ENCODE measurements at places on chromosomes 4 and X.

DNA sequence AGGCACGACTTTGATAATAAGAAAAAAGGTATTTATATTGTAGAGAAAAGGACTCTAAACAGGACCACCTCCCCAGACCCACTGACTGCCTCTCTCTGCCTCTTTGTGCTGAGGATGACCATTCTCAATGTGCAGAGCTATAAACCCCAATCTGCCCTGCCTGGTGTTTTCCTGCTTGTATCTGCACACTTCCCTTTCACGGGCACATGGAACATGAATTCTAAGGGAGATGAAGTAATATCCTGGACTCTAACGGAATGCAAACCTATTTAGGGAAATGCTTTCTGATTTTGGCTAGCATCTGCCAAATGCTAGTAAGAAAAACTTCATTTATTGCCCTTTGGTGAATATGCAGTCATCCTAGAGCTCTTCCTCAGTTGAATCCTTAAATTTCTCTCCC, 2.4 kb downstream of the DIPK2B start:
- DNase-seq, result no peak

GRCh38 chrX:130604882-130605281, 203.1 kb downstream of the RBMX2 start:
- no peak for DNase-seq

- DNase-seq, result no peak
These were observed 170.0 kb upstream of the GLRA2 start for GRCh38 chrX:14359316-14359715.

GRCh38 chr4:168695288-168695687, 198.4 kb downstream of the PALLD start:
- no peak for DNase-seq

GRCh38 chr4:111806331-111806730, 338.9 kb upstream of the FAM241A start:
- no peak for DNase-seq

DNA sequence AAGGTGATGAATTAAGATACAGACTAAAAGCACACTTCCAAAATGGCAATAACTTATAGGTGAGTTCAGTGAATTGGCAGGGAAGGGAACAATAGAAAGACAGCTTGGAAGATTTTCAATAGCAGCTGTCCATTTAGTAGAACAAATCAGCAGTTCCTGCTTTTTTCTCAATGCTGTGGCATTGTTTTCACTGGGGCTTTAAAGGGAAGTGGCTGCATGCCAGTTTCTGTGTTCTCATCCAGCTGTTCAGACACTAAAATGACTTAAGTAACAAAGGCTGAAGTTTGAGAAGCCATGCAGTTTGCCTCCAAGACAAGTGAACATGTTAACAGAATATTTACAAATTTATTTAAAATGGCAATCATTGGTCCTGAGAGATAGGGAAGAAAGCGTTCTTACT, 291.9 kb downstream of the FAM47A start:
- no peak for DNase-seq

- DNase-seq, result no peak
These were observed 315.4 kb downstream of the NR3C2 start for GRCh38 chr4:148126825-148127224.

DNA sequence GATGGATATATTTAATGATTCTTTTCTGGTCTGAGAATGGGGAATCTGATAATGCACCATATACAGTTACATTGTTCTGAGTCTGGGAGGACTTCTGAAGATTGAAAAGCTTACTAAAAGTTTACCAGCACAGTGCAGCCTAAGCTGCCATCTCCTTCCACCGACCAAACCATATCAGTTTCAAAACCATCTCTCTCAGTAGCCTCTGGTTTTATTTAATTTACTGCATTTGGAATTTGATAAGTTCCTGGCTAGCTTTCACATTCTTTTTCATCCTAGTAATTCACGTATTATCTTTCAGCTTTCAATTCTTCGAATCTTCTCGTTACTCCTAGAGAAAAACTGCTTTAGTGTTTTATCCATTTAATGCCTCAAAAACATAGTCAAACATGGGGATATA, 181.4 kb upstream of the HCCS start:
- DNase-seq, result no peak

GRCh38 chr4:6501171-6501570, 28.8 kb upstream of the PPP2R2C start:
- DNase-seq, result no peak

DNA sequence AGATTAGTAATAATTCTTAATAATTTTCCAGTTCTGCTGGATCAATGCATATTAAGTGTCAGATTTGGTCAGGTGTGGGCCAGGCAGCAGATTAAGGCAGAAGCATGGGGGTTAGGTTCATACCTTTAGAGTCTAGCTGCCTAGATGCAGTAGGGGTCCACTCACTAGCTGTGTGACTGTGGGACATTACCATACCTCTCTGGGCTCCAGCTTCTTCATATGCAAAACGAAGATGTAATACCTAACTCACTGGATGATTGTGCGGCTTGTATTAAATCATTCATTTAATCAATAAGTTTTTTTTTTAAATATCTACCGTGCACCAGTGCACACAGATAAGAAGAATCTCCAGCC, 1.4 kb downstream of the ANXA3 start:
- DNase-seq, result no peak

- DNase-seq, result no peak
These were observed 101.9 kb upstream of the MAML3 start for GRCh38 chr4:140255927-140256326.

DNA sequence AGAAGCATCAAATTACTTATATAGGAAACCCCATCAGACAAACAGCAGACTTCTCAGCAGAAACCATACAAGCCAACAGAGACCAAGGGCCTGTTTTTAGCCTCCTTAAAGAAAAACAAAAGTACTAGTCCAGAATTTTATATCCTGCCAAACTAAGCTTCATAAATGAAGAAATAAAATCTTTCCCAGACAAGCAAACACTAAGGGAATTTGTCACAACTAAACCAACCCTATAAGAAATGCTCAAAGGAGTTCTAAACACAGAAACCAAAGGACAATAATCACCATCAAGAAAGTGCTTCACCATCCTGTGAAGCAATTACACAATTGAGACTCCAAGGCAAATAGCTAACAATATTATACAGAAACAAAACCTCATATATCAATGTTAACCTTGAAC, 238.6 kb downstream of the NKX6-1 start:
- no peak for DNase-seq

GRCh38 chr4:184401397-184402171, 72.8 kb downstream of the IRF2 start:
- DNase-seq, result no peak

DNA sequence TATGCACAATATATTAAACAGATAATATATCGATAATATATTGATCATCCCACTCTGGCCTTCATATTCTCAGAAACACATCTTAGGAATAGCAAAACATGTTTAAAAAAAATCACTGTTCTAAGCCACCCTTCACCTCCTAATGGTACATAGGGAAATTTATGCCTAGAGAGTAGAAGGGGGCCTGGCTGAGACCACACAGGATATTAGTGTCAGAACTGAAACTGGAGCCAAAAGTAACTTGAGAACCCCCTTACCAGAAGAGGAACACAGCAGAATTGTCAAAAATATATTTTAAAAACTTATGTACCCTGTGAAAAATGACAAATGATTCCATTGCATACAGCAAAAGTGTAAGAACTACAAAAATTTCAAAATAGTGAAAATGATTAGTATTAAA, 173.1 kb downstream of the VSIG4 start:
- no peak for DNase-seq

- DNase-seq, result no peak
These were observed 327.4 kb downstream of the KCTD8 start for GRCh38 chr4:44121210-44121609.

- DNase-seq, result no peak
These were observed 5.9 kb downstream of the SNX25 start for GRCh38 chr4:185215261-185215660.

GRCh38 chrX:140439476-140439875, 65.4 kb downstream of the SOX3 start:
- DNase-seq, result no peak

GRCh38 chr4:114606245-114606644, 7.6 kb downstream of the UGT8 start:
- DNase-seq, result no peak

DNA sequence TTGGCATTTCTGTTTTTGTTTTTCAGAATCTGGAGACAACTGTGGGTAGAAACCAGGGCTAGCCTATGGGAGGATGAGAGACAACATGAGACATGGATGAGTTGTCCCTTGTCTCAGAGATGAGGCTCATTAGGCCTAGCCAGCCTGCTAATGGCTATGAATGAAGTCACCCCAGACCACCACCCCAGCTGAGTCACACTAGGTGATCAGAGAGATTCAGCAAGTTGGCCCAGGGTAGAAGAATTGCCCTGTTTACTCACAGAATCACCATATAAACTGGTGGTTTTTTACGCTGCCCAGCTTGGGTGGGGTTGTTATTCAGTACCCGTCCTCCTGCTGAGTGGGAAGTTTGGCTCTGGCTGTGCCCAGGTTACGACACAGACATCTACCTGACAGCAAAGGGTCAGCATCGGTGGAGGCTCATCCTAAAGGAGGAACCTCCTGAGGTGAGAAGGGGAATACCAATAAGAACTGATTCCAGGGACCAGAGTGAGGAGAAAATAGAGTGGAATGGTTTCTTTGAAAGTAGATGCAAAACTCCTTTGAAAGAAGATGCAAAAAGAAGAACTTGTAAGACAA, 17.2 kb upstream of the ARSJ start:
- no peak for DNase-seq

GRCh38 chr4:5504486-5504885, 203.9 kb downstream of the EVC2 start:
- DNase-seq, result no peak

DNA sequence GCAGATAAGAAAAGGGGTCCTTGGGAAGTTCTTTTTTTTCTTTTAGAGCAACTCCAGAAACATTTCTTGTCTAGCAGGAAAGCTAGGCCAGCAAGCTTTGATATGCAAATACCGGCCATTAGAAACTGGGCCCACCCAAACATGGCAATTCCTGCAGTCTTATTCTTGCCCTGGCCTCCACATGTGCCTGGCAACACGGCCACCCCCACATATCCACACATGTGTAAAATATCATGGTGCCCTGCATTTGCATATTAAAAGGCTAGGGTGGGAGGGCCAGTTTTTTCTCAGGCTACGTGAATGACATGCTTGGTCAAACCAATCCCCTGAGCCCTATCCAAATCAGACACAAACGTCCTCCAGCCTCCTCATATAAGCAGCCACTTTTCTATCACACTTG, 171.7 kb upstream of the ZCCHC13 start:
- no peak for DNase-seq

DNA sequence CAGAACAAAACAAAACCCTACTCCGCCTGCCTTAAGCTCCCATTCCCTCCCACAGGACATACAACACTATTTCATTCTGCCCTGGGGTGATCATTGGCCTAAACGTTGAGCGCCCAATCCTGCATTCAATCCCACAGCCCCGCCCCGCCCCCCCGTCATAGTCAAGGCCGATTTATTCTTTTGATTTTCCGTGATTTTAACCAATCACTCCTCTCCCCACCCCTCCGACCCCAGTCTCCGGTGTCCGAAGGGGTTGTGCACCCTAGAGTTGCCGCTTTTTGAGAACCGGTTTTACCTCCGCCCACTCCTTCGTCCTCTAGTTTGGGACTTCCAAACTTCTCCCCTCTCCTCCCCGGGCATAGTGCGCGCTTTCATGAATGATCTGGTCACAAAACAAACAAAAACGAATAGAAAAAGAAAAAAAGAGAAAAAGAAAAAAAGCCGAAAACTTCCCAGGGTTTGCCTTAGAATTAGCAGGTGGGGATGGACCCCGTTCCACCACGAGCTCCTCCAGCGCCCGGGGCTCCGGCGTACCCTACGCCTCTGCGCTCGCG, 446 bp upstream of the UBE2A start:
- no peak for DNase-seq

- no peak for DNase-seq
These were observed 62.9 kb downstream of the ELOVL6 start for GRCh38 chr4:110135523-110135922.

GRCh38 chrX:9955506-9955905, 11.7 kb upstream of the CLDN34 start:
- DNase-seq, result no peak

DNA sequence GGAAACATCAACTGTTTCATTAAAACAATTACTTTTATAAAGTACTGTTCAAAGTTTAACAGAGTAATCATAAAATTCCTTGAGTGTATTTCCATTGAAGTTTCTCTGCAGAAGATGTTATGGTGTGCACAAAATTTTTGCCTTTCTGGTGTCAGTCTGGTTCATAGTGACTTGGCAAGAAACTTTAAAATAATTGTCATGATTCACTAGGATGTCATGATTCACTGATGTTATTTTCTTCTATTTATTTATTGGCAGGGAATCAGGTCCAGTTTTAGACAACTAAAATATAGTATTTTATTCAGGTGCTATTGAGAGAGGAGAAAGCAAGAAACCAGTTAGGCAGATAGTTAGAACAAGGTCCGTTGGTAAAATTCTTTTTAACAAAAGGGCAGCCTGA, 3.8 kb downstream of the UGT2A1 start:
- DNase-seq, result no peak

DNA sequence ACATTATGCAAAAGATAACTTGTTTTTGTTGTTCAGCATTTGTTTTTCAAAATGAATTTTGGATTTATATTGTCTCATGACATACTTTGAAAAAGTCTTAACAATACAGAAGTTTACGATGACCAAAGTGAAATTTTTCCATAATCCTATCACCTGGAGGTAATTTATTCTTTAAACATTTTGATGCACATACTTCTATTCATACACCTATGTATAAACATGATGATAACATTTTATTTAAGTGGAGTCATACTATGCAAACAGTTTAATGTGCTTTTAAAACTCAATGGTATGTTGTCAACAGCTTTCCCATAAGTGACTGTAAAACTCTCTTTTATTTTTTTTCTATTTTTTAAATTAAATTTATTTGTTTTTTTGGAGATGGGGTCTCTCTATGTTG, 65.0 kb downstream of the STAG2 start:
- no peak for DNase-seq

- DNase-seq, result no peak
These were observed 10.5 kb upstream of the TIGD2 start for GRCh38 chr4:89100853-89101252.

- DNase-seq, result no peak
These were observed 484 bp downstream of the GALNTL6 start for GRCh38 chr4:171813526-171814250.

DNA sequence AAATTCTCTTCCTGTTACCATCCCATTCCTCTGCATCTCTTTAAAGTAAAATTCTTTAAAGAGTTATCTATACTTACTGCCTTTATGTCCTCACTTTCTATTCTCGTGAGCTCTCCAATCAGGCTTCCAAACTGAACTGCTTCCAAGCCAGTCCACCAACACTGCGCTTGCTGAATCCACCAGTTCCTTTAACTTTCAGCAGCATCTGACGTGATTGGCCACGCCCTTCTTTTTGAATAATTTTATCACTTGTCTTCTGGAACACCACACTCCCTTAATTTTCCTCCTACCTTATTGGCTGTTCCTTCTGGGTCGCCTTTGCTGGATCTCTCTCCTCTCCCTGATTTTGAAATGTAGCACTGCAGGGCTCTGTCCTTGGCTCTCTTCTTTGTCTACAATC, at the start of gene KIAA1210:
KIAA1210 (minus strand) TSS at position 163 of the 400 bp plus-strand sequence. CDS start 4,170 bp downstream, outside the sequence.
- DNase-seq, result no peak

GRCh38 chr4:4420421-4420820, 33.5 kb downstream of the NSG1 start:
- no peak for DNase-seq

Measured in SHP77 treated with DMSO at 0.1 percent for 48 hours (cell line).